ENCODE measurements at places on chromosomes 4 and X. TPM values are rescaled to one million over a fixed set of nuclear protein-coding genes. Genes with fewer than 3 reads are reported as not detected.

The HPGDS gene
- total RNA-seq: 0.98 TPM

The GPRASP2 gene
- 77.2 TPM for total RNA-seq

The IL2 gene
- total RNA-seq: not detected

The CABS1 gene
- not detected for total RNA-seq
